ENCODE measurements at places on chromosomes 6 and 20.

DNA sequence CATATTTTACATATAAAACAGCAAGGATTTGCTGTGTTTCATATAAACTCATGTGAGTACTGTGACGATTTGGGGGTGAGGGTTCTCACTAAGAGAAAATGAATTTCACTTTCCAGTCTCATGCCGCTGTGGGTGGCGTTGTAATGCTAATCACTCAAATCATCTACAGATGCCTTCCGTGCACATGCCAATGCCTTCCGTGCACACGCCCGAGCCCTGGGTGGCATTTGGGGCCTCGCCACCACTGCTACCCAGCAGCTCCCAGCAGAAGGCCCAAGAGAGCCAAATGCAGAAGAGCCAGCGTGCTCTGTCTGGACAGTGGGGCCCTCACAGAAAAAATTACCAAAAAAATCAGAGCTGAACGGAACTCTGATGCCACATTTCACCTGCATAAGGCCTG lies 53.7 kb downstream of the WDR27 start:
- no peak for DNase-seq

DNA sequence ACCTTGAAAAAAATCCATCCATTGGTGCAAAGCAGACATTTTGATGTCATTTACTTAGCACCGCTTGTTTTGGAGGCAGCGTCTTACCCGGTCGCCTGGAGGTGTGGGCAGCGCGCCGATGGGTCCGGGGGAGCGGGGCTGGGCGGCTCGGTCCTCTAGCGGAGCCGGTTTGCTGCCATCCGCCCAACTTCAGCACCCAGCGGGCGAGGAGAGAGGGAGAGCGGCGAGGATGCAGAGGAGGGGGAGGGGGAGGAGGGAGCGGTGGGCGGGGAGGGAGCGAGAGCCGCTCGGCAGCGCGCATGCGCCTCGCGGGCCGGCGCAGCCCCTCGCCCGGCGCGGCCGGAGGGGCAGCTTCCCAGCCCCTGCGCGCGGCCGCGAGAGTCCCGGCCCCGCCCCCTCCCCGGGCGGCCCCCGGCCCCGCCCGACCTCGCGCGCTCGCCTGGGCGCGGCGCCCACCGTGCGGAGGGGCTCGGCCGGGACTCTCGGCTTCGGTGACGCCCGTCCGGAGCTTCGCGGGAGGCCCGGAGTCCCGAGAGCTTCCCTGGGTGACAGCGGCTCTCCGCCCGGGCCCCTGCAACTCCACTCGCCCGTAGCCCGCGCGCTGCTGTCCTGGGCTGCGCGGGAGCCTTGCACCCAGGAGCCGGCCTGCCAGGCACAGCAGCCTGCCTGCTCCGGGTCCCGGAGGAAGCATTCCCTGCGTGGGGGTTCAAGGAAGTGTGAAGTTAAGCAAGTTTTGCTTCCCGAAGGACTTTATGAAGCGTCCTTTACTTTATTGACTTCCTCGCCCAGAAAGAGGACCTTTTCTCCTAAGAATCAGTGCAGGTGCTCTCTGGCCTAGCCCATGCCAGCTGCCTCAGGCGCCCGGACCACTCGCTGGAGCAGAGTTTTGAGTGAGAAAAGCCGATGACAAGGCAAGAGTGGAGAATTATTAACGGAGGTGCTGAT lies at the start of gene RGS17:
RGS17 (minus strand) TSS at position 246 of the 945 bp plus-strand sequence. CDS start 87,264 bp downstream, outside the sequence.
- DNase-seq: peak; percentile 32

GRCh38 chr6:165478581-165478980 lies 169.2 kb upstream of the C6orf118 start:
- DNase-seq: no peak

DNA sequence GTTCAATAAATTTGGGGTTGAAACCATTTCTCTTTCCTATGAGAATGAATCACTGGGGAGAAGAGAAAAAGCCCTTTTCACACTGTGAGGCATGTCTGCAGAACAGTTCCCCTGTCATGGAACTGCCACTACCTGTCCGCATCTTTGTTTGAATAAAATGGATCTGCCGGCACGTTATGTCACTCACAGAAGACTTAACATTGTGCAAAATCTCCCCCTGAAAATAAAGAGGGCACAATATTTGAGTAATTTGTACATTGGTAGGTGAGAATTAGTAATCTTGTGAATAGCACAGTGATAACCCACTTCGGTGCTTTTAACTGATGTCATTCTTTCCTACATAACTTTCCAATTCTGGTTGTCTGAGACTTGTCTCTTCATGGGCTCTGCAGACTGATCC lies 804.0 kb downstream of the C6orf118 start:
- DNase-seq: no peak

- DNase-seq: no peak
Observed at GRCh38 chr20:58759947-58760346, 67.3 kb downstream of the NPEPL1 start.

- no peak for DNase-seq
Observed at GRCh38 chr6:101453221-101453620, 59.7 kb downstream of the GRIK2 start.

- no peak for DNase-seq
Observed at GRCh38 chr6:135030056-135030473, 24.6 kb downstream of the HBS1L start.

GRCh38 chr6:118401325-118401975 lies 146.6 kb upstream of the PLN start:
- no peak for DNase-seq

DNA sequence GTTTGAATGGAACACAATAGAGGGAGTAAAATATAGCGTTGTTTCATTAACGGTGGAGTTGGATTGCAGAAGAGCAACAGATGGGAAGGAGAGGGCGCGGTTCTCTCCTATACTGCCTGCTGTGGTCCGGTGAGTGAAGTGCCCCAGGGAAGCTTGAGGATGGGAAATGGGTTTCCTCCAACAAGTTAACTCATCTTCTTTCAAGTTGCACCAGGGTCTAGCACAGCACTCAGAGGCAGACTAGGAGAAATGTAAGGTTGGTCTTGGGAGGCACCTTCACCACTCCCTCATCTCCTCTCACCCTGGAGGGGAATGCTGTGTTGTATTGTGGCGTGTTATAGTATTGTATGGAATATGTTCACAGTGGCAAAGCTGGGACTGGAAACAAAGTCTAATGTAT lies 96.9 kb upstream of the SLC24A3 start:
- no peak for DNase-seq

GRCh38 chr6:98560418-98560817 lies 274.0 kb upstream of the POU3F2 start:
- DNase-seq: no peak

DNA sequence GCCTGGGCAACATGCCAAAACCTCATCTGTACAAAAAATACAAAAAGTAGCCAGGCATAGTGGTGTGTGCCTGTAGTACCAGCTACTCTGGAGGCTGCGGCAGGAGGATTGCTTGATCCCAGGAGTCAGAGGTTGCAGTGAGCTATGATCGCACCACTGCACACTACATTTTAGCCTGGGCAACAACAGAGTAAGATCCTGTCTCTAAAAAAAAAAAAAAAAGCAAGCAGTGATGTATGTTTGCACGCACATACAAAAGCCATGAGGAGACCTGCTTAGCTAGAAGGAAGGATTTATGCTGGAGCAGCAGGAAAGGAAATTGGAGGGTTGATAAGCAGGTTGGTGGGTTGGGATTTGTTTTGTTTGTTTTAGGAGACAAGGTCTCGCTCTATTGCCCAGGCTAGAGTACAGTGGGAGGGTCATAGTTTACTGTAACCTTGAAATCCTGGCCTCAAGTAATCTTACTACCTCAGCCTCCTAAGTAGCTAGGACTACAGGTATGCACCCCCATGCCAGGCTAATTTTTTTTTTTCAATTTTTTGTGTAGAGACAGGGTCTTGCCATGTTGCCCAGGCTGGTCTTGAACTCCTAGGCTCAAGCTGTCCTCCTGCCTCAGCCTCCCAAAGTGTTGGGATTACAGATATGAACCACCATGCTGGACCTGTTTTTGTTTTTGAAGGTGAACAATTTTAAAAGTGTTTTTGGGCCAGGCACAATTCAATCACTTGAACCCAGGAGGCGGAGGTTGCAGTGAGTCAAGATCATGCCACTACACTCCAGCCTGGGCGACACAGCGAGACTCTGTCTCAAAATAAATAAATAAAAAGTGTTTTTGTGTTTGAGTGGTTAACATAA lies 4.0 kb downstream of the ZSWIM3 start:
- no peak for DNase-seq

GRCh38 chr20:34084227-34084923 lies 27.7 kb downstream of the EIF2S2 start:
- DNase-seq: no peak

DNA sequence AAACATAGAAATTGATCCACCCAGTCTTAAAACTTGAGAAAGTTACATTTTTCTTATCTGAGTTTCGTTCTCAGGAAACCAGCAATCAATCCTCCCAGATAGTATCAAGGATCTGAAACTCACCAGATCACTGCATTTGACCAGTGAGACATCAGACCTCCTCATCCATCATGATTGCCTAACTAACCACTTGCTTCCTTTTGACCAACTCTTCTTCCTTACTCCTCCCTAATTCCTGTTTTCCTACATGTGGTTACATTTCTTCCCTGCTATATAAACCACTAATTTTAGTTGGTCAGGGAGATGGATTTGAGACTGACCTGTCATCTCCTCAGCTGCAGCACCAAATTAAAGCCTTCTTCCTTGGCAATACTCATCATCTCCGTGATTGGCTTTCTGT lies 357.1 kb upstream of the POU3F2 start:
- DNase-seq: no peak

GRCh38 chr20:48912065-48912464 lies 9.4 kb upstream of the ARFGEF2 start:
- DNase-seq: no peak

GRCh38 chr6:21340573-21340972 lies 253.0 kb upstream of the SOX4 start:
- no peak for DNase-seq

DNA sequence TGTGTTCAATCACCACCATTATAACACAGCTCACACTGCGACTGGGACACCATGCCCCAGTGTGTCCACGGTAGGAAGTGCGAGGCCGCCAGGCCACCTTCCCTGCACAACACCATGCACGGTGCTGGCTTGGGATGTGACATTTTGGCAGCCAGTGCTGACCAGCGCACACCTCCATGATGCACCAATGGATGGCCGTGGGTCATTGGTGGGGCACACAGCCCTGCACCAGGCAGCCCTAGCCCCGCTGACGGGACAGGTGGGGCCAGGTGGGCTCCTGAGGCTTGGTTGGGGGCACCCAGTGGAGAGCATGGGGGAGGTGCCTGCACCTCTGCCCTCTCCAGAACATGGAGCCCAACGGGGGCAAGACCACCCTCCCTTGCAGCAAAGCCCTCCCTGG lies 18.2 kb upstream of the FRMD1 start:
- no peak for DNase-seq

- DNase-seq: no peak
Observed at GRCh38 chr20:57076951-57077350, 189.5 kb downstream of the BMP7 start.

GRCh38 chr6:49633541-49633940 lies 3.1 kb downstream of the RHAG start:
- DNase-seq: no peak

DNA sequence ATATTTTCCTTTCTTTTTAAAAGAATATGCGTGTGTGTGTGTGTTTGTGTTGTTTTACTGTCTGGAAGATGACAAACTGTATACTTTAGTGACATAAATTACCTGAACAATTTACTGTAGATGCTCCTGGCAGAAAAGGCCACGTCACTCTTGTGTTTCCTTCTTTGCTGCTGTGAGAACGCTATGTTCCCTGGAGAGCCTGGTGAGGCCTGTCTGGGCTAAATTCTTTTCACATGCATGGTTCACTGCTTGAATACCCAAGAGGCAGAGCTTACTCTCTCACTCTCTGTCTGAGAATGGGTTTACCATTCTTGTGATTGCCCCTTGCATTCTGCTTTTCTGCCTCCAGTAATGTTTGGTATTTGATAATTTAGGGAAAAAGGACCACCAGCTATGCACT lies 64.3 kb downstream of the EDN1 start:
- no peak for DNase-seq

DNA sequence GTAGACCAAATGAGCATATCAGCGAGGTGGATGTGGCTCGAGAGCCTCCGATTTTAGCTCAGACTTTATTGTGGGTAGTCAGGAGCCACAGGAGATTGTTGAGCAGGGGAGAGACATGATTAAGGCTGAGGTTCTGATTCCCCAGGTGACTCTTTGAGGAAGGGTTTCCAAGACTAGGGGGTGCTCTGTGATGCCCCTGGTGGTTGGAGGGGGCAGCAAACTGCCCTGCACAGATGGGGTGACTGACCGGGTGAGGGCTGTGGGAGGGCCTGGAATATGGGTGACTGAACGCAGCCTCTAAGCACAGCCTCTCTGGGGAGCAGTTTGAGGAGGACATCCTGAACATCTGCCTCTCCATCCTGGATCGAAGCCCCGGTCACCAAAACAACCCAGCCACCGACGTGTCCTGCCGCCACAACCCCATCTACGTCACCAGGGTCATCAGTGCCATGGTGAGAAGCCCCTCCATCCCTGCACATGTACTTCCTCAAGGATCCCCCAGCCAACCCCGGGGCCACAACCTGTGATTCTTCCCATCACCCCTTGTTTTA lies 17.0 kb downstream of the TGM6 start:
- no peak for DNase-seq

GRCh38 chr20:10513931-10514575 lies 78.9 kb downstream of the SLX4IP start:
- no peak for DNase-seq

DNA sequence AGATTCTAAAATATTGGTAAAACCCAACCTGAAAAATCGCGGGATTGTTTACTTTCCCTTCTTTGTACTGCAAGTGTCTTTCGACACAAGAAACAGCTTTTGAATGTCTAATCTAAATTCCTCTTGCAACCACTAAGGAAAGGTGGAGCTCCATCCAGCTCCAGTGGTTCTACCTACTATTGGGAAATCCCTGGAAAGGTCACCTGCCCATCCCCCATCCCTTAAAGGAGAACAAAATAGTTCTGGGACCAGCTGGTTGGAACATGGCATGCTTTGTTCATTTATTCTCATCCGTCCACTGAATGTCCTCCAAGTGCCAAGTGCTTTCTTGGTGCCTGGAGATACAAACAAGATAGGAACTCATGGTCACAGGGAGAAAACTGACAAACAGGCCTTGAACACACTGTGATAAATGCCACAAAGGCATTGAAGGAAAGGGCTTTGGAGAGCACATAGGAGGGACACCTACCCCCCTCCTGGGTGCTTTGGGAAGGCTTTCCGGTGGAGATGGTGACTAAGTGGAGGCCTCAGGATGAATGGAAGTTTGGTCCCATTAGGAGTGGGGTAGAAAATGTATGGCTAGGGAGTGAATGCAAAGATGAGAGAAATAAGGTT lies 2.3 kb upstream of the CITED2 start:
- no peak for DNase-seq

- no peak for DNase-seq
Observed at GRCh38 chr6:81084776-81085430, 667.6 kb downstream of the TENT5A start.

- DNase-seq: peak; percentile 76
Observed at GRCh38 chr6:23106951-23107350, 537.6 kb downstream of the HDGFL1 start.

DNA sequence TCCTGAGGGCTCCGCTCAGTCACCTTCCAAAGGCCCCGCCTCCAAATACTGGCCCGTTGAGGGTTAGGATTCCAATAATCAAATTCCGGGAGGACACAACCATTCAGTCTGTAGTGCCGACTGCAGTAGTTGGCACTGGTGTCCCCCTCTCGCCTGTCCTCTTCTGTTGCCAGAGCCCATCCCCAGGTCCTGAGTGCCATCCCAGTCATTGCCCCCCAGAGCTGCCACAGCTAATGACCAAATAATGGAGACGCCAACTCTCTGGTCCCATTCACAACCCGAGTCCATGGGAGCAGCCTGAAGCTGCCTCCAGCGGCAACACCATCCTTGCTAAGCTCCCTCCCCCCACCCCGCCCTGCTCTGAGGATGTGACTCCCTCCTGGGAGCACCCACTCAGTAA lies 115.9 kb downstream of the JPH2 start:
- no peak for DNase-seq

- no peak for DNase-seq
Observed at GRCh38 chr20:19886661-19887288, 128.7 kb downstream of the RIN2 start.

Data from AG09319 (cell line).